Tibial nerve (tissue), 4 donors: ENCODE measurements at places on chromosomes 11 and 22. TPM values are rescaled to one million over a fixed set of nuclear protein-coding genes. Genes with fewer than 3 reads are reported as not detected.

The GGT5 gene
- 156 TPM for total RNA-seq

The CABP7 gene
- total RNA-seq = not detected

The CATSPER1 gene
- not detected for total RNA-seq

The CDC45 gene
- not detected for total RNA-seq

The DRAP1 gene
- 70.6 TPM for total RNA-seq

The OR2AT4 gene
- total RNA-seq = 1.8 TPM

The C11orf58 gene
- 136 TPM for total RNA-seq

The DENND6B gene
- 10.9 TPM for total RNA-seq

The ACRV1 gene
- total RNA-seq = not detected

The APOA5 gene
- total RNA-seq = not detected

The OSM gene
- total RNA-seq = 2.7 TPM

The CST6 gene
- total RNA-seq = 1.2 TPM

The HPX gene
- 7.2 TPM for total RNA-seq

The RIBC2 gene
- total RNA-seq = not detected

The MYBPC3 gene
- 0.21 TPM for total RNA-seq

The CCDC81 gene
- total RNA-seq = 1.7 TPM

The MPZL3 gene
- 3.1 TPM for total RNA-seq

The LRRN4CL gene
- total RNA-seq = 44.6 TPM

The DAGLA gene
- total RNA-seq = 2.7 TPM

The LINC01488 gene
- not detected for total RNA-seq

The TIMP3 gene
- total RNA-seq = 952 TPM

The CDC42BPG gene
- 0.21 TPM for total RNA-seq

The RNF121 gene
- 22.1 TPM for total RNA-seq

The SLC1A2 gene
- 0.42 TPM for total RNA-seq

The LRRC10B gene
- total RNA-seq = 0.98 TPM

The HTR3A gene
- not detected for total RNA-seq

The CALCA gene
- not detected for total RNA-seq

The HBB gene
- total RNA-seq = 151 TPM

The PHOX2A gene
- total RNA-seq = not detected

The MAFF gene
- total RNA-seq = 100 TPM

The RIN1 gene
- total RNA-seq = 14.1 TPM

The TBRG1 gene
- total RNA-seq = 37.5 TPM

The IFITM10 gene
- 5.9 TPM for total RNA-seq

The UCP3 gene
- 1.9 TPM for total RNA-seq

The PANX3 gene
- total RNA-seq = not detected

The GPR83 gene
- total RNA-seq = not detected
